ENCODE measurements at places on chromosomes 5 and 9. TPM values are rescaled to one million over a fixed set of nuclear protein-coding genes. Genes with fewer than 3 reads are reported as not detected.

FLT4 gene
- 0.58 TPM for total RNA-seq

GPR151 gene
- total RNA-seq: not detected

ABLIM3 gene
- 0.43 TPM for total RNA-seq

PURA gene
- 8.0 TPM for total RNA-seq

GRCh38 chr5:177309351-177310191, 2.1 kb downstream of the MXD3 start:
- DNase-seq: peak; percentile 73

GRCh38 chr9:123996731-123997421, 14.7 kb upstream of the LHX2 start:
- no peak for DNase-seq

GRCh38 chr9:38424918-38425317, 664 bp upstream of the IGFBPL1 start:
- no peak for DNase-seq

- DNase-seq: peak; percentile 28
Observed at GRCh38 chr9:113454914-113455761, 8.4 kb upstream of the RGS3 start.

DNA sequence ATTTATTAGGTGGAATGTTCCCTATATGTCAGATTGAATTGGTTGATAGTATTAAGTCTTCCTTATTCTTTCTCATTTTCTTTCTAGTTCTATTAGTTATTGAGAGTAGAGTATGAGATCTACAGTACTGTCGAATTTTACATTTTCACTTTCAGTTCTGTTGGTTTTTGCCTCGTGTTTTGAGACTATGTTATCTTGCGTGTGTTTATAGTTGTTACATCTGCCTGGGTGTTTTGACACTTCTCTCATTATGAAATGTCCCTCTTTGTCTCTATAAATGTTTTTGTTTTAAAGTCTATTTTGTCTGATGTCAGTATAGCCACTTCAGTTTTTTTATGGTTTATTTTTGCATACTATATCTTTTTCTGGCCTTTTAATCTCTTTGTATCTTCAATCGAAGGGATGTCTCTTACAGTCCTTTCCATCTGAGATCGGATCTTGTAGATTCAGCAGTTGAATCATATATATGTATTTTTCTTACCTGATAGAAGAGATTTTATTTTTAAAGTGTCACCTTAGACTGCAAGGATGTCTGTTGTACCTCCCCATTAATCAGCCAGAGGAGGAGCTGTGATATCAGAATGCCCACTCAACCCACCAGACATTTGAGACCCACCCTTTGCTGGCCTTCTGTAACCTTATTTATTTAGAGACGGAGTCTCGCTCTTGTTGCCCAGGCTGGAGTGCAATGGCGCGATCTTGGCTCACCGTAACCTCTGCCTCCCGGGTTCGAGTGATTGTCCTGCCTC, 20.7 kb downstream of the EHMT1 start:
- DNase-seq: no peak

CNTNAP3 gene
- 4.9 TPM for total RNA-seq

GRCh38 chr5:9670371-9670770, 40.2 kb upstream of the TAS2R1 start:
- DNase-seq: no peak

- no peak for DNase-seq
Observed at GRCh38 chr5:9115093-9115492, 430.8 kb downstream of the SEMA5A start.

DNA sequence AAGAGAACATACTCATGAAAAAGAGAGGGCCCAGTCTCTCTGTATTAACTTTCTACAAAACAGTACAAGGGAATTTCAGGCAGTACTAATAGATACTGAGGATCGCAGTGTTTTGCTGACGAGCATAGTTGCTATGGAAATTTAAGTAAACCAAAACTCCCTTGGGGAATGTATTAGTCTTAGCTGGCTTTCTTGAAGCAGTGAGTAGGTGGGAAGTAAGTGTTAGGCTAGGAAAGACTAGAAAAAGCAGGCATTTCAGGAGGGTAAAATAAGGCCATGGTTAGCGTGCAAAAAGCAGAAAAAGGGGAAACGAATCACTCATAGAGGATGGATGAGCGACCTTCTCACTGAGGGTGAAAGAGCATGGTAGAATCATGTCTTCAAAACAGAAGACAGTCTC, 84.3 kb upstream of the ACTBL2 start:
- peak; percentile 45 for DNase-seq

PPP2R2B gene
- not detected for total RNA-seq

DNA sequence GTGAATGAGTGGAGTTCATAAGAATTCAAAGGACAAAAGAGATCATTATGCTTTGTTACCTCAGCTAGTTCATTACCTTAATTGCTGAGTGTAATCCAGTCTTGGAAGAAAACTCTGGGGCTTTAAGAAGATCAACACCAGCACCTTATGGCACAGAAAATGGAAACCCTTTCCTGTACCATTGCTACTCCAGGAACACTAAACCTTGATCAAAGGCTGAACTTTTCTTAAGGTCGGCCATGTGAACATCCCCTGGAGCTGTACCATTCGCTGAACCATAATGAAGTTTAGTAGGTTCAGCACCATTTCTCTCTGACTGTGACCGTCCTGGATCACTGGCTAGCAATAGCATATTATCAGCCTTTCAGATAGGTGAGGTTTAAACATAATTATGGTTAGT, 97.4 kb downstream of the PBX3 start:
- DNase-seq: no peak

LHX6 gene
- total RNA-seq: 2.4 TPM

GRCh38 chr9:4833781-4834560, 41.2 kb downstream of the RCL1 start:
- DNase-seq: no peak

GRCh38 chr5:146699664-146700418, 178.7 kb downstream of the PPP2R2B start:
- DNase-seq: no peak

DNA sequence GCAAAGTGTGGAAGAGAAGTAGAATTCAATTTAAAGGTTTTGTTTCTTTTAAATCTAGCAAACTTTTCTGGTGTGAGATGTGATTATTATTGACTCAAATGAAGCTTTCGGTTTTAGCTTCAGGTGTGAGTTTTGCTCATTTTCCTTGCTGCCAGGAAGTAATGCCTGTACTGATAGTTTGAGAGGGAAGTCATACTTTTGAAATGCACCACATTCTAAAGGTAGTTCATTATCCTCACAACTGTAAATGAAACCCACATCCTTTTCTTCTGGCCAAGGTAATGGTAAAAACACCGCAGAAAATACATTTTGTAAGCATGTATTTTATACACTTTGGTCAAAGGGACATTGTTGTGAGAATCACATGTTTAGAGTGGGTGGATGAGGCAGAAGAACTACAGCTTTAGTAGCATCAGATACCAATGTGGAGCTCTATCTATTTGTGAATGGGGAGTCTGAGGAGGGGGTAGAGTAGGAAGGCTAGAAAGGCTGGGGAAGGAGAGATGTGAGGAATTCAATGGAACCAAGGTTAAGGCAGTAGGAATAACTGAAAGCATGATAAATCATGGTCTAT, 167.0 kb upstream of the CDKN2B start:
- DNase-seq: no peak

DNA sequence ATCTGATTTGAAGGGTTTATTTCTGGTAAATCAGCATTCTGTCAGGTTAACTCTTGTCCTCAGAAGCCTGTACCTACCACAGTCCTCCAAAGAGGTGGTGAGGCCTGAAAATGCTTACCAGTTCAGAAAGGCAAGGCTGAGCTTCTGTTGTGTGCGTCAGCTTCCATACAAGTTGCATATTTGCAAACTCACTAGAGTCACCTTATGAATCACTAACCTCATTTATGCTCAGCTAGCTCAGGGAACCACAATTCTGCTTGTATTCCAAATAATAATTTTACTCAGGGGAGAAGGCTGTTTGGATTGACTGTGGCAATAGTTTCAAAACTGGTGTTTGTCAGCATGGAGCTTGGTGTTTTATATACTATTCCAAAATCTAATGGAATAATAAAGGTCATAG, 355.1 kb upstream of the RFX3 start:
- no peak for DNase-seq

- no peak for DNase-seq
Observed at GRCh38 chr9:124505006-124505900, 1.9 kb downstream of the NR5A1 start.

DNA sequence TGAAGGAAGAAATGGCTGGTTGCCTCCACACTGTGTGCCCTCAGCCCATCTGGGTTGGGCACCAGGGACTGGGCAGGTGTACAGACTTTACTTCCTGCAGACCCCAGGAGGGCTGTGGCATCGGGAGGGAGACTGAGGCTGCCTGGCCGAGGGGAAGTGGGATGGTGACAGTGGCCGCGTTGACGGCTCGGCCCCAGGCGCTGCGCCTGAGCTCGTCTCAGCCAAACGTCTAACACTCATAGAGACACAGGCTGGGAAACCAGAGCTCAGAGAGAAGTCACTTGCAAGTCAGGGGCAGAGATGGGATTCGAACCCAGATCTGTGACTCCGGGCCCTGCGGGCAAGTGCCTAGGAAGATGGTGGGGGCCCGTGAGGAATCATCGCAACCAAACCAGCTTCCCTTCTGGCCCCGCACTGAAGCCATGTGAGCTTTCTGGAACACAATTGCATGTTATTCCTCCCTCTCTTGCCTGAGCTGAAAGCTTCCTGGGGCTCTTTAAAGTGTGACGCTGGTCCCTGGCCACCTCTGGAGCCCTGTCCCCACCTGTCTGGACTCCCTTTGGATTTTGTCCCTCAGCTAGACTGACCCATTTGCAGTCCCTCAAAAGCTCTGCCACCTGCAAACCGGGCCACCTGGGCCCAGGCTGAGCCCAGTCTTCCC, 53.1 kb upstream of the FUBP3 start:
- no peak for DNase-seq

SOHLH1 gene
- total RNA-seq: 0.27 TPM

NUTM2G gene
- total RNA-seq: not detected

DNA sequence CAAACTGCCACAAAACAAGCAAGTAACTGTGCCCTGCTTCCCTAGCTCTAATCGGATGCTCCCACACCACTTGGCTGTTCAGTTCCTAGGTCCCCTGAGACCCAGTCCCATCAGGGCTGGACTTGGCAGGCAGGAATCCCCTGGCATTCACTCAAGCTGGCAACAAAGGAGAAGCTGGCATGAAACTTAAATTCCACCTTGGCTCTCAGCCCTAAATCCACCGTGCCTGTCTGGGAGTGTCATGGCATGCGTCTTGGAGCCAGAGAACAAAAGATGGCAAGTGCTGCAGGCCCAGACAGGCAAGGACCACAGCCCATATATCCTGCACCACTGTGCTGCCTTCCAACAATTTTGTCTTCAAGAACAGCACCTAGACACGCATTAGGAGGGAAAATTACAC, 38.2 kb downstream of the ETF1 start:
- DNase-seq: no peak

APC gene
- total RNA-seq: 63.2 TPM

DNA sequence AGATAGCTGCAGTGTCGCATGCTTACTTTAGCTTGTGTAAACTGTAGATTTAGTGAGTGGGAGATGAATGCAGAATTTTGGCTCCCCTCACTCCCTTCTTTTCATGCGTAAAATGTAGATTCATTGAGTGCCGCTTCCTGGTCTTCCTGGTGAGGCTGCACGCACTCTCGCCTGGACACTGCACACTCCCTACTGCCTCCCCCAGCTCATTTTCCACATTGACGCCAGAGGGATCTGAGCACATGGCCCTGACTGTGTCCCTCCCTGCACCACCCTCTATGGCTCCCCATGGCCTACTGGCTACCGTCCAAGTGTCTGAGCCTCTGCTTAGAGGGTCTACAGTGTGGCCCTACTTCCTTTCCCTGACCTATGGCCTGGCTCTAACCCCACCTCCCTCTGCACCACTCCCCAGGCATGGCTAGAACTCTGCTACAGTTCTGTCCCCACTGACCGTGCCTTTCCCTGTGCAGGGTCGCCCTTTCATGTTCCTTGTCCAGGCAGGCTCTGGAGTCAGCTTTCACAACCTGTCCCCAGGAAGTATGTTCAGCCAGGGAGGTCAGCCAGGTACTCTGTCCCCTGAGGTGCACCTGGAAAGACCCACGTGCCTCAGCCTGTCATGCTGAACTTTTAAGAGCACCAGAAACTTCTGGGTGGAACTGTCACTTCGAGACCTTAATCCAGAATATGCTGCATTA, 160.6 kb downstream of the COL23A1 start:
- no peak for DNase-seq

GRCh38 chr9:88738709-88739108, 203.7 kb downstream of the NXNL2 start:
- DNase-seq: no peak

CCNJL gene
- total RNA-seq: 3.2 TPM

KCNT1 gene
- total RNA-seq: not detected

DNA sequence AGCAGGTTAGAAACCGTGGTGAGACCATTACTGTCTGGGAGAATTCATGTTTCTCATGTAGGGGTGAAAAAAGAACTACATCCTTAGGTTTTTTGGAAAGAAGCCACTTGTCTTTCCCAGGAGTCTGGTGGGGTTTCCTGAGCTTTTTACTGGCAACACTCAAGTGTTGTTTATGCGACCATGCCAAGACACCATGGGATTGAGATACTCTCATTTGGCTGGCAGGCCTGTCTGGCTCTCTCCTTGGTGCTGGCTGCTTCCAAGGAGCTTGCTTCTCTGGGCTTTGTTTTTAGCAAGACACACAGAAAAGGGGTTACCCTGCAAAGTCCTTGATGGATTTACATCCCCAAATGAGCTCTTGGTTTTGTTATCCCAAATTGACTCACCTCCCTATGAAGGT, 80.9 kb upstream of the ISL1 start:
- no peak for DNase-seq
